ENCODE measurements at places on chromosomes 4 and X.

DNA sequence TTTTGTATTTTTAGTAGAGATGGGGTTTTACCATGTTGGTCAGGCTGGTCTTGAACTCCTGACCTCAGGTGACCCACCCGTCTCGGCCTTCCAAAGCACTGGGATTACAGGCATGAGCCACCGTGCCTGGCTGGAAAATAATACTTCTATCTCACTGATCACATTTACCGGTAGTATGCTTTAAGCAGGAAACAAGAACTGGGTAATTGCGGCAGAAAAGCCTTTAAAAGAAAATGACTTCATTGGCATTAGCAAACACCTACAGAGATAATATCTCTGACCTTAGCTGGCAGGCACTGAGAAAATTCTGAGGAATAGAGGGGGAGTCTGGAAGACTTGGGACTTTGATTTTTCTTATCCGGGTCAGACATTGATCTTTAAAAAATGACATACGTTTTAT lies 78.5 kb downstream of the SHROOM3 start:
- no peak for DNase-seq

DNA sequence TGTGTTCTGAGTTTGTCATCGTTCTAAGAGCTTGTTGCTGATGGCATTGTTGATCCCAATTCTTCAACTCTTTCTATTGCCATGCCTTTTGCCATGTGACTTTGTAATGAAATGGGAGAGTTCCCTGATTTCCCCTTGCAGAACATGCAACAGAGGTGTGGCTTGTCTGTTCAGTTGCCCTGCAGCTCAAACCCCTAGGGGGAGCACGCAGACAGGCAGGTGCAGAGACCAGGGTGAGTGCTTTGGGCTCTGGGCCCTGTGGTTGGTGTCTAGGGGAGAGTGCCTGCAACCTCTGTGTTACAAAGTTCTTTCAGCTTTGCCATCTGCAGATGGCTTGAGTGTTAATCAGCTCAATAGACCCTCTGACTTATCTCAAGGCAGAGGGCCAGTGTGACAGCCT lies 332.7 kb downstream of the MID1IP1 start:
- DNase-seq = peak; percentile 15

GRCh38 chr4:132333724-132334047 lies 815.4 kb upstream of the PCDH10 start:
- no peak for DNase-seq

- no peak for DNase-seq
Measured at GRCh38 chrX:51420610-51421009, 75.8 kb downstream of the NUDT11 start.

GRCh38 chr4:23969635-23970145 lies 79.8 kb upstream of the PPARGC1A start:
- DNase-seq = no peak

DNA sequence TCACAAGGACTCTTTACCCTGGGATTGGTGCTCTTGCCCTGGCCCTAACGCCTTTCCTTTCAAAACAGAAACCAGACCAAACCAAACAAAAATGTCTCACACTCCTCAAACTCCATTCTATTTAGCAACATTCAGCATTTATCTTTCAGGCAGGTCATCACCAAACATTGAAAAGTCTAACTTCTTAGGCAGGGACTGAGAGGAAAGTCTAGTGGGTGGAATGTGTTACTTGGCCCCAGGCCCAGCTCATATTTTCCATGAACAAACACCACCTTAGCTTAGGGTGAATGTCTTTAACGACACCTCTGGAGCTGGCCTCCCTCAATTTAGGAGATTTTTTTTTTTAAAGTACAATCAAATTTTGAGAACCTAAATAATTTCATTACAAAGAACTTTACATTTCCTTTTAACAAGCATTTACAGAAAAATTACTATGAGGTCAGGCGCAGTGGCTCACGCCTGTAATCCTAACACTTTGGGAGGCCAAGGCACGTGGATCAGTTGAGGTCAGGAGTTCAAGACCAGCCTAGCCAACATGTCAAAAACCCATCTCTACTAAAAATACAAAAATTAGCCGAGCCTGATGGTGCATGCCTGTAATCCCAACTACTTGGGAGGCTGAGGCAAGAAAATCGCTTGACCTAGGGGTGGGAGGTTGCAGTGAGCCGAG lies 10.2 kb upstream of the N4BP2 start:
- no peak for DNase-seq

GRCh38 chrX:130245441-130245840 lies 23.3 kb downstream of the ZNF280C start:
- DNase-seq = no peak

DNA sequence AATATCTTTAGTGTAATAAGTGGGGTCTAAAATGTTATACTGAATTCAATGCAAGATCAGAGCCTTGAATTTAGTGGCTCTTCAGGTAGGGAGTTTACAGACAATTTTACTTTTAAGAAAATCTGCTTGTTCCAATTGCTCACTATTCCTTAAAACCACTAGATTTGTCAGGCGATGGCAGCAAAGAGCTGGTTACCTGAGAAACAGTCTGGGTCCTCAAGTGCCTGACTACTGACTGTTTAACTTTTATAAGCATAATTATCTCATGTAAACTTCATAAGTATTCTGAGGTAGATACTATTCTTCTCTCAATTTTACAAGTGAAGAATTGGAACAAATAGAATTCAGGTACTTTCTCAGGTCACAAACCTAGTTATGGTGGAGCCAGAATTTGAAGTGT lies 84.3 kb downstream of the RRAGB start:
- no peak for DNase-seq

DNA sequence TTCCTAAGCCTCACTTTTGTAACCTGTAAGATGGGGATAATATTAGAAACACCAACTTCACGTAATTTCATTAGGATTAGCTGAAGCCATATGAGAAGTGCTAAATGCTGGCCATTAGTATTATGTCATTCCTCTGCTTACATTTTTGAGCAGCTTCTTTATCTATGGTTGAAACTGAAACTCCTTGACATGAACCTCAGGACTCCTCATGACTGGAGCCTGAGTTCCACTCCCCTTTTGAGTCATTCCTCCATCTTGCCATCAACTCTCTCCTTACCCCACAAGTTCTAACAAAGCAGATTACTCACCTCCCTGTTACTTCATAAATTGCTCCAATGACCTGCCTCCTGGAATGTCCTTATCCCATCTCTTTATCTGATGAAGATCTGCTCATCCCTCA lies 123.2 kb upstream of the KCNIP4 start:
- no peak for DNase-seq

- no peak for DNase-seq
Measured at GRCh38 chr4:48022192-48022799, 5.7 kb downstream of the NIPAL1 start.

DNA sequence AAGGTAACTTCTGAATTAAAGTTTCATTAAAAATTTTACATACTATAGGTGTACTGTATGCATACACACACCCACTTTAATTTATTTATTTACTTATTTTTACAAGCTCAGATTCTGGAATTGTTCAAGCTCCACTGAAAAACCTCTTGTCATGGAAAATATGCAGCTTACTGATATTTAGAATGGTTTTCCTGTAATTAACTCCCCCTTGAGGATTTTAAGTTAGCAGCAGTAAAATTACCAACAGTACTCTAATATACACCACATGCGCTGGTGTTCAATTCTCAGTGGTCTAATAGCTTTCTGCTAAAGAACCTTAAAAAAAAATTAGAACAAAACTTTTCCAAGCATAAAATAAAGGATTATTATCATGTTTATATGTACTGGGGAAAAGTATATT lies 12.0 kb downstream of the MAB21L2 start:
- DNase-seq = no peak

GRCh38 chr4:139416073-139416673 lies 37.7 kb upstream of the RAB33B start:
- DNase-seq = no peak

- DNase-seq = no peak
Measured at GRCh38 chr4:95061220-95061619, 303.5 kb downstream of the BMPR1B start.

DNA sequence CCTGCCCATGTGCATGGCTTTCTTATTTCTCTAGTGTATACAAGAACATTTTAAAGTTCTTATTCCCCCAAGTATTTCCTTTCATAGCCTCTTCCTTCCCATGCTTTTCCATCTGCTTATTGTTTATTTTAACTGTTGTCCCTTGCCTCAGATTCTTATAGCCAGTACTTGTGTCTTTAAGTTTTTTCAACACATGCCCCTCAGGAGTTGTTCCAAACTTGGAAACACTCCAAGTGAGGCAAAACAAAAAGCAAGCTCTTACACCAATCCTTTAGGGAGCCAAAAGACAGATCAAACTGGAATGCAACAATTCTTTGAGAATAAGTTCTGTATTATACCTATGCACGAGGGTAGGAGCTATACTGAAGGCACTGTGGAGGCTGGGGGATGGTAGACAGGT lies 222.0 kb upstream of the STK26 start:
- DNase-seq = no peak

- no peak for DNase-seq
Measured at GRCh38 chr4:169993531-169993930, 32.7 kb downstream of the MFAP3L start.

- no peak for DNase-seq
Measured at GRCh38 chrX:53082773-53083616, 828 bp downstream of the TSPYL2 start.

DNA sequence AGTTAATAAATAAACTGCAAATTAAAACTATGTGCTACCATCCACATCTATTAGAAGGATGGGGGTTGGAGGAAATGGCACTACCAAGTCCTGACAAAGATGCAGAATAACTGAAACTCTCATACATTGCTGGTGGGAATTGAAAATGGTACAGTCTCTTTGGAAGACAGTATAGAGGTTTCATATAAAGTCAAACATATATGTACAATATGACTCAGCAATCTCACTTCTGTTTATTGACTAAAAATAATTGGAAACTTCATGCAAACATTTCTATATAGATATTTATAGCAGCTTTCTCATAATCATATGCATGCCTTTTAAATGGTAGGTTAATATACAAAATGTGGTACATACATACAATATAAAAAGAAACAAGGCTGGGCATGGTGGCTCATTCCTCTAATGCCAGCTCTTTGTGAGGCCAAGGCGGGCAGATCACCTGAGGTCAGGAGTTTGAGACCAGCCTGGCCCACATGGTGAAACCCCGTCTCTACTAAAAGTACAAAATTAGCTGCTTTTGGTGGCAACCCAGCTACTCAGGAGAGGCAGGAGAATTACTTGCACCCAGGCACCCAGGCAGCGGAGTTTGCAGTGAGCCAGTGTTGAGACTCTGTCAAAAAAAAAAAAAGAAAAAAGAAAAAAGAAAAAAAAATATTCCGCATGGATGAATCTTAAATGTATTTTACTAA lies 225.0 kb upstream of the CXXC4 start:
- no peak for DNase-seq

- no peak for DNase-seq
Measured at GRCh38 chr4:68319040-68319439, 30.9 kb downstream of the YTHDC1 start.

DNA sequence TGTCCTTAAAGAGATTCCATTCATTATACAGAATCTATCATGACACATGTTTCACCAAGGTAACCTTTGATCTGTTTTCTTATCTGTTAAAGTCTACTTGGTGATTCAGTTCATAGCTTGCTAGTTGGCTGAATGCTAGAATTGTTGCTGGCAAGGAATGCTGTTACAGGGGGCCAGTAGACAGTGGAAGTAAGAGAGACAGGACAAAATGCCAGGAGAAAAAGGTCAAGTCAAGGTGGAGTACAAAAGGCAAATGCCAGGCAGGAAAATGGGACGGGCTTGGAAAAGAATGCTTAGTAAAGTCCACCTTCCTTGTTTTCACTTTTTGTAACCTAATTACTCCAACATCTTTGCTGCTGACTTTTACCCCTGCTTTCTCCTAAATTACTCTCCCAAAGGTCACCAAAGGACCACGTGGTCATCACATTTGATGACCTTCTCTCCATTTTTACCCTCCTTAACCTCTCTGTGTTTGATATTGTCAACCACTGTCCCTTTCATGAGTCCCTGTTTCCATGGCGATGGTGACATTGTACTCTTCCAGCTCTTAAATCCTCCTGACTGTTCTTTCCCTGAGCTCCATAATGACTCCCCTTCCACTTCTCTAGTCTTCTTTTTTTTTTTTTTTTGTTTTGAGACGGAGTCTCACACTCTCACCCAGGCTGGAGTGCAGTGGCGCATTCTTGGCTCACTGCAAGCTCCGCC lies 24.5 kb upstream of the TAPT1 start:
- no peak for DNase-seq

- no peak for DNase-seq
Measured at GRCh38 chr4:157700898-157701694, 471.7 kb downstream of the GASK1B start.

DNA sequence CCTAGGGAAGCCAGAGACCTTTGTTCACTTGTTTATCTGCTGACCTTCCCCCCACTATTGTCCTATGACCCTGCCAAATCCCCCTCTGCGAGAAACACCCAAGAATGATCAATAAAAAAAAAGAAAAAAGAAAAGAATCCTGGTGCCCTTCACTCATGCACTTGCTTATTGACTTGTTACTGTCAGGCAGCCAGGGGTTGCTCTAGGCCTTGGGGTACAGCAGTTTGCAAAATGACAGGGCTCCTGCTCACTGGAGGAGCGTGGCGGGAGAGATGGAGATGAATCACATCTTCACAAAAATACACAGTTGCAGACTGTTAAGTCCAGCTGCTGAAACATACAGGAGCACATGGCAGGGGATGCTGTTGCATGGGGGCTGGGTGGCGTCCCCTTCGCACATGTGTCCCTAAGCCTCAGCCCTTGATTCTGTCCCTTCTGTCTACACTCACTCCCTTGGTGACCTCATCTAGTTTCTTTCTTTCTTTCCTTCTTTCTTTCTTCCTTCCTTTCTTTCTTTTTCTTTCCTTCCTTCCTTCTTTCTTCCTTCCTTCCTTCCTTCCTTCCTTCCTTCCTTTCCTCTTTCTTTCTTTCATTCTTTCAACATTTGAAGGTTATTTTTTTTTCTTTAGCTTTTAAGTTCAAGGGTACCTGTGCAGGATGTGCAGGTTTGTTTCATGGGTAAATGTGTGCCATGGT lies 16.9 kb upstream of the TMEM271 start:
- no peak for DNase-seq

- peak; percentile 5 for DNase-seq
Measured at GRCh38 chrX:56564921-56565840, 1.8 kb downstream of the UBQLN2 start.

- no peak for DNase-seq
Measured at GRCh38 chr4:41058426-41058825, 155.9 kb downstream of the APBB2 start.

GRCh38 chr4:23750125-23750524 lies 139.7 kb downstream of the PPARGC1A start:
- no peak for DNase-seq

DNA sequence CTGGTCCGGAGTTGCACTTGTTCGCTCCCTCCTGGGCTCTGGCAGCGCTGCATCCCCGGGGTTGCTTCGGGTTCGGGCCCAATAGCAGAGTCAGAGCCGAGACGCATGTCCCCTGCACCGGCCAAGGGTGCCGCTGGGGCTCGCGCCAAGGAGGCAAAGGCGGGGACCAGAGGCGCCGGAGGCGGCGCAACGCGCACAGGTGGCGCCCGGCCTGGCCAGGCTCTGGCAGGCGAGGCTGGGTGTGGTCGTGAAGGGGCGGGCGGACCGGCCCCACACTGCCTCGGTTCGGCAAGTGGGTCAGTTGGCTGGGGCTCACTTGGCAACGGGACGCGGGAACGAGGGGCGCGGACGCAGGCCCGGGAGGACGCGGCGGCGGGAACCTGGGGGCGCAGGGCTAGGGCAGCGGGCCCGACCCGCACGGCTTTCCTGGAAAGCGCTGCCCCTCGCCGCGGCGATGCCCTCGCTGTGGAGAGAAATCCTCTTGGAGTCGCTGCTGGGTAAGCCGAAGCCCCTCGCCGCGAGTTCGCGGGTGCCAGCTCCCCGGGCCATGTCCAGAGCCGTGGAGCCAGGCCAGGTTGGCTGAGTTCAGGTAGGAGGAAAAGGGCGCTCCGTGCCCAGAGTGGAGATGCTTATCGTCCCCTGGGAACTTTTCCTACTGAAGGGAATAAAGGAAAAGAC lies at the start of gene CWH43:
TSS of gene CWH43 (plus strand) at position 300 of the 678 bp plus-strand sequence. CDS start at position 455, 155 bp downstream.
- no peak for DNase-seq

Data from stimulated activated CD4-positive, alpha-beta T cell treated with anti-CD3 and anti-CD28 coated beads, Interleukin-4, amount 100 ng/mL, for 1 hour (primary cell).